ENCODE measurements at places on chromosomes 5 and 9.
A peak's percentile ranks its signal among the peaks of the same experiment; 100 is the strongest.

DNA sequence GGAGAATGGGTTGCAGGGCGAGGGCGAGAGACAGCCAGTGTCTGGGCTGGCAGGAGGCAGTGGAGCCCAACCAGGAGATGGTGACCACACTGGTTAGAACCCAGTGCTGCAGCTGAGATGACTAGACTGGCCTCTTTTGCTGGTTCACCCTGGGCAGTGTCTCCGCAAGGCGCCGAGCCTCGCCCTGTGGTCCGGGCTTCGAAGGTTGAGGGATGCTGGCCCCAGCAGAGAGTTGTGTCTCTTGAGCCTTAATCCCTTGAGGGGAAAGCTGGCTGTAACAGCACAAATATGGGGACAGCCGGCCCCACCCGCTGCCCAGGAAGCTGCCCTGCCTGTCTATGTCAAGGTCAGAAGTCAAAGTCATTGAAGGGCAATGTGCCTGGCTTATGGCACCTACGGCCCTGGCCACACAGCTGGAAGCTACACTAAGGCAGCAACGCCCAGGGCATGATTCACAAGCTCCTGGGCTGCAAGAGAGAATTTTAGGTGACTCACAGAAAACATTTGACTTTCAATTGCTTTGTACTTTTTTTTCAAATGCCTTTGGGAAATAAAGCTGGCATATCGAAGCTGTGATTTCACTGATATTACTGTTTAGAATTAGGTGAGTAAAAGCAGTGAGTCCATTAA is 33.3 kb downstream of the NKX2-5 start:
- no peak for DNase-seq

GRCh38 chr5:91190314-91190690 is 192.8 kb downstream of the ARRDC3 start:
- DNase-seq: no peak

- no peak for DNase-seq
These were observed 4.1 kb upstream of the CAVIN4 start for GRCh38 chr9:100573655-100574260.

DNA sequence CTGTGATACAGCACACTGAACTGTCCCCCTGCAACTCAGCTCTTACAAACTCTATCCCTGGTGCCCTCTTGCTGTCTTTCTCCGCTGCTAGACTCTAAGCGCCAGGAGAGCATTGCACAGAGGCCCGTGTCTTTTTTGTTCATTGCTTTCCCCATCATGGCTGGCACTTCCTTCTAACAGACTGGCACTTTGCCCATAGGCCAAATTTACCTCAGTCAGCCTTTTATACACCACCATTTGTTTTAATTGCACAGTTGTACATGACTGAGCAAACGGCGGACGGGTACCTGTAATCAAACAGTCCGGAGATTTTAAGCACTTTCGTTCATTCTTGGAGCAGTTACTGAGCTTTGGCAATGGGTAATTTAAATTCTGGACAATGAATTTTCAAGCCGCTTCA is 102.2 kb upstream of the CLINT1 start:
- no peak for DNase-seq

DNA sequence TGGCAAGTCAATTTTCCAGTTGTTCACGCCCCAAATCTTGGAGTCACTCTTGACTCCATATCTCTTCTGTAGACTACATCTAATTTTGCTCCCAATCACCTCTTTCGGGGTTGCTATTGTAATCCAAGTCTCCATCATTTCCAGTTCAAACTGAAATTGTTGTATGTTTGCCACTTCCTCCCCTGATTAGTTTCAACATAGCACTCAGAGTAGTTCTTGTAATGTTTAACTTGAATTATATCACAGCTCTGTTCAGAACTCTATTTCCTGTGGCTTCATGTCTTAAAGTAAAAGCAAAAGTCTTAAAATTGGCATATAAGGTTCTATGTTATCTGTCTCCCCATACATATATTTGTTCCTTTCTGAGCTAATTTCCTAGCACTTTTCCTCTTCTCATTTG is 348.5 kb upstream of the RIOK2 start:
- no peak for DNase-seq

- DNase-seq: no peak
These were observed 312.4 kb downstream of the ARL15 start for GRCh38 chr5:53997736-53998627.

- DNase-seq: no peak
These were observed 825 bp downstream of the LRRC14B start for GRCh38 chr5:191949-192690.

DNA sequence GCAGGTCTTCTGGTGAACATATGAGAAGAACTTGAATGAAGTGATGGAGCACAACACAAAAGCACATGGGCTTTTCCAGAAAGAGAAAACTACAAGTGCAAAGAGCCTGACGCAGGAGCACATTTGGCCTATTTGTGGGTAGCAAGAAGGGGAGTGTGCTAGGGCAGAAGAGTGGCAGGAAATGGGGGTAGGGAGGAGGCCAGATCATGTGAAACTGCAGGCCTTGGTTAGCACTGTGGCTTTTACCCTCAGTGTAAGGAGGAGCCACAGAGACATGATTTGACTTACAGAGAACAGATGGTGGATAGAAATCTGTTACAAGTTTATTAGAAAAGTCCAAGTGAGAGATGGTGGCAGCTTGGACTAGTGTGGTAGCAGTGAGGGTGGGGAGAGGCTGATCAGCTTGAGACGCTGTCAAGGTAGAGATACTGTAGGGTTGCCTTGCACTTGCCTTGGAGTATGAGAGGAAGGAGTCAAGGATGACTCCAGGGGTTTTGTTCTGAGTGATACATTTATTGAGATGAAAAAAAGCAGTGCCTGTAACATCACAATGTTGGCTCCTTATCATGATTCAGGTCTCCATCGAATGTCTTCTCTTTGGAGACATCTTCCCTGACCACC is 126.7 kb downstream of the PPP2R2B start:
- DNase-seq: peak; percentile 54

DNA sequence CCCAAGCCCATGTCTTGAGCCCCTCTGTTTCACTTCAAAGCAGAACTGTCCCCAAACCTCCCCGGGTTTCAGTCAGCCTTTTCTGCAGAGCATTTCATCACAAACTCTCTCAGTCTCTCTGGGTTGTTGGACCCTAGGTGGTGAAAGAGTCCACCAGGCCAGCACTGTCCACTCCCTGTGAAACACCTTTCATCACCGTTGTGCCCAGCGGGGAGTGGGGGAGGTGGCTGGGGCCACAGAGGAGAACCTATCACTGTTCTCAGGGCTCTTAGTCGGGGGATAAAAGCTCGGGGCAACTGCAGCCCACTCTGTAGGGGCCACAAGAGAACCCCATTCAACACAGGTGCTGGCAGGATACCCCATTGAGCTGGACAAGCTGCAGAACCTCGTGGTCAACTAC is 5.4 kb upstream of the RABL6 start:
- no peak for DNase-seq

DNA sequence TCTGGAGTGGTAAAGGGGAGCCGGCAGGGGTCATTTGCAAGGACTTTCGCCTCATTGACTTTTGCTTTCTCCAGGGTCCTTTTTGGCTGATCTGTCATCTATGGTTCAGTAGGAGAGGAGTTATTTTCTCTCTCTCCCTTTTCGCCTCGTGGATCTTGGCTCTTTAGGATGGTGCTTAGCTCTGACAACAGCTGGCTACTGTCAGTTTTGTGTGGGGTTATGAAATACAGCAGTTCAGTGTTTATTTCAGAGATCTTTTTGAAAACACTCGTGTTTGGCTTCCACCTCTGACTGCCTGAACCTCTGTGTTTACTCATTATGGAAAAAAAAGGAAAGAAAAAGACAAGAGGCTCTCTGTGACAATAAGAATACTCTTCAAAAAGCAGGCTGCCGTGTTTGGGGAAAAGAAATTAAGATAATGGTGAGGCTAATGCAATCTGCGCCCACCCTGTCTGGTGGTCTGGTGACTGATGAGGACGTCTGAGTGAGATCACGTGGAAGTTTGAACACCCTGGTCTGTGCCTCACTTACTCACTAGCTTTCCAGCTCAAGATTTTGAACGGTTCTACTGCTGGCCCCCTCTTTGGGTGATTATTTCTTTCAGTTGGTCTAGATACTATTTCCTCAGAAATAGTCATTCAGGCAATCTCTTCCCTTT is 567.7 kb downstream of the CAAP1 start:
- no peak for DNase-seq

GRCh38 chr5:138770291-138770690 is 17.1 kb downstream of the CTNNA1 start:
- no peak for DNase-seq

- no peak for DNase-seq
These were observed 9.7 kb downstream of the WNK2 start for GRCh38 chr9:93193388-93194220.

DNA sequence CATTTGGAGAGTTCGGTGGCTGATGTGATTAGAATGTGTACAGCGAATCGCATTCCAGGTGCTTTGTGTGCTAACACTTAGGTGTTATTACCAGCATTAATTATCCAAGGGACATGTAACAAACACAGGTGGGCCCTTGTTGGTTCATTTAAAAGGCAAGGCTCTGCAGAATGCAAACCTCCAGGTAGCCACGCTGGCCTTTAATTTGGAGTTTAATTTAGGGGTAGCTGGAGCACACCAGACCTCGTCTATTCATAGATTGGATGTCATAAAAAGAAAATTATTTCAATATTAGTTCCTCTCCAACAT is 191.1 kb downstream of the MAT2B start:
- no peak for DNase-seq

DNA sequence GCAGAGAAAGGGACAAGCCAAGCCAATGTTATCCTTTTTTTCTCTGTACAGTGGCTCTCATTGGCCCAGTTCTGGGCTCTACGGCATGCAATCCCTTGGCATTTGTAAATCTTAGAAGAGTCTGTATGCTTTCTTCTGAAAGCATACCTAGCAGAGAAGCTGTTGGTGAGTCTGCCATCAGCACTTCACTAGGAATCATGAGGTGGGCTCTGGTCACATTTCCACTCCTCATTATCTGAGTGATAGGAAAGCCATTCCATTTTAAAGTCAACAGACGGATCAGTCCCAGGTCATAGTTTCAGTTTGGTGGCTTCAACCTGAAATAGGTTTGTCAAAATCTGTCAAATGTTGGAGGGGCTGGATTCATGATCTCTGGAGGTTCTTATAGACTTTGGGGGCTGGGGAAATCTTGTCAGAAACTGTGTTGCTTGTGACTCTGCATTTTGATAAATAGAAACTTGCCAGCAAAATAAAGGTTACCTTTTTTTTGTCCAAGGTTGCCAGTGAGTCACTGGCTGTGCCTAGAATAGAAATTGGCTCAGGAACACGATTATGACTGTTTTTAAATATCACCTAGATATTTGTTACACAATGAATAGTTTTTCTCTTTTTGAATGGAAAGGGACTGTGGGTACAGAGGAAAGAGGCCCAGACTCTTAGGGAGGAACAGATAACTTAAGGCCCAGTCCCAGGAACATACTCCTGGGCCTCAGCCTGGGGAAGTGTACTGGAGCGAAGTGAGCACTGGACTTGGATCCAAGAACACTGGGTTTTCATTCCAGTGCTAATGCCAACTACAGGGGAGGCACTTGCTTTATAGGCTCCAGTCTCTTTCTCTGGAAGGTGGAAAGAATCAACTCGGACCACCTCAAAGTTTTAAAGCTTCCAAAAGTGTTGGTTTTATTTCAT is 183.1 kb downstream of the NMUR2 start:
- no peak for DNase-seq

DNA sequence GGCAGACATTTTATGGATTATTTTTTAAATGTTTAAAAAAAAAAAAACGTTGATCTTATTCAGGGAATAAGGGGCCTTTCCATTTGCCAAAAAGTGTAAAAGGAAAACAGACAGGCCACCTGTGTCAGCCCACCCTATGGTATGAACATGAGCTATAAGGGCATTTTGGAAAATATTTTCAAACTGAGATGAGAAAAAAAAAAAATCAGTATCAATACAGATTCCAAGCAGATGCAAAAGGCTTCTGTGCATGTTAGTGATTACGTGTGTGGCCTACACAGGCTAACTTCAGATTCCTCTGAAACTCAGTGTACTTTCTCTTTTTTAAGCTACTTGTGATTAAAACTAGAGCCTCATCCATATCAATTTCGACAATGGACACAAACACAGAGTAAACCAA is 189.9 kb downstream of the BNC2 start:
- DNase-seq: no peak

- DNase-seq: no peak
These were observed 41.7 kb downstream of the TMEM167A start for GRCh38 chr5:83035373-83036100.

- no peak for DNase-seq
These were observed 4.5 kb downstream of the TYRP1 start for GRCh38 chr9:12697719-12698118.

DNA sequence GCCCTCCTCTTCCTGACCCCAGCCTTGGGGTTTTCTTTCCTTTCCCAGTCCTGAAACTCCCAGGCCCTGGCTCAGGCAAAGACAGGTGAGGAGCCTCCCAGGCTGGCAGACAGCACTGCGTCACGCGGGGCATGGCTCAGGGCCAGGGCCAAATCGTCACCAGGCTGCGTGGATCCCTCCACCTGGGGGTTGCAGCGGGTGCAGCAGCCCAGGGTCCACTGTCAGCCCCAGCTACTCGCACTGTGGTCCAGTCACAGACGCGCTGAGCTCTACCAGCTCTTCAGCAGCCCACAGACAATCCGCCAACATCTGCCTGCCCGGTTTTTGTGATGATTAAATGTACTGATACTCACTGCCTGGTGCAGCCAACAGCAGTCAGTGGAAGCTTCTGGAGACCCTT is 12.1 kb downstream of the FAM78A start:
- no peak for DNase-seq

- DNase-seq: no peak
These were observed 122.6 kb downstream of the SEMA6A start for GRCh38 chr5:116451905-116452450.

DNA sequence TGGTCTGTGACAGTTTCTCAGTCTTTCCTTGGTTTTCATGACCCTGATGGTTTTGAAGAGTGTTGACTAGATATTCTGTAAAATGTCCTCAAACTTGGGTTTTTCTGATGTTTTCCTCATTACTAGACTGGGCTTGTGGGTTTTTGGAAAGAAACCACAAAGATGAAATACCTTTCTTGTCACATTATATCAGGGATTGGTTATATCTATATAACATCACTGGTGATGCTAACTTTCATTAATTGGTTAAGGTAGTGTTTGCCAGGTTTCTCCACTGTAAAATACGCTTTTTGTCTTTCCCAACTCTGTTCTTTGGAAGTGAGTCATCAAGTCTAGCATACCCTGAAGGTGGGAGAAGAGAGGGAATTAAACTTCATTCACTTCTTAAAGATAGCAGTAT is 3.3 kb upstream of the IL31RA start:
- no peak for DNase-seq
